T-helper 9 cell (primary cell): ENCODE measurements at places on chromosomes 11 and 22.

GRCh38 chr11:33718440-33718839 lies 17.8 kb downstream of the CD59 start:
- DNase-seq, result no peak

DNA sequence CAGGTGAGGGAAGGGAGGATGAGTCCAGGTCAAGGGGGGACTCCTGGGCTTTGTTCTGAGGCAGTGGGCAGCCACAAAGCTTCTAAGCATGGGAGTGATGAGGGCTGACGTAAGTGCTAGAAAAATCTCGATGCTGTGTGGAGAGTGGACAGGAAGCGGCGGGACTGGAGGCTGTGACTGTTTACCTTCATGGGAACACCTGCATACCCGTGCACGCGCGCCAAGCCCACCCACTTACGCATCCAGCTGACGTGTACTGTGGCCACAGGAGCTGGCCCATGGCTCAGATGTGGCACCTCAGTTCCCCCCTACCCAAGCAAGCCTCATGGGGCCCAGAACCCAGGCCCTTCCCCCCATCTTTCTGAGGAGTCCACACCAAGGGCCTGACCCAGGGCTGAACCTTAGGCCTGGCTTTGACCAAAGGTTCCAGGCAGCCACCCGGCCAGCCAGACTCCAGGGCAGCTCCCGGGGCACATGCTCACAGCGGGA lies 14.0 kb downstream of the MYRF start:
- DNase-seq, result no peak

GRCh38 chr22:41398921-41399320 lies 17.2 kb downstream of the TEF start:
- DNase-seq, result no peak

GRCh38 chr11:15665368-15665871 lies 550.7 kb downstream of the INSC start:
- DNase-seq, result no peak

DNA sequence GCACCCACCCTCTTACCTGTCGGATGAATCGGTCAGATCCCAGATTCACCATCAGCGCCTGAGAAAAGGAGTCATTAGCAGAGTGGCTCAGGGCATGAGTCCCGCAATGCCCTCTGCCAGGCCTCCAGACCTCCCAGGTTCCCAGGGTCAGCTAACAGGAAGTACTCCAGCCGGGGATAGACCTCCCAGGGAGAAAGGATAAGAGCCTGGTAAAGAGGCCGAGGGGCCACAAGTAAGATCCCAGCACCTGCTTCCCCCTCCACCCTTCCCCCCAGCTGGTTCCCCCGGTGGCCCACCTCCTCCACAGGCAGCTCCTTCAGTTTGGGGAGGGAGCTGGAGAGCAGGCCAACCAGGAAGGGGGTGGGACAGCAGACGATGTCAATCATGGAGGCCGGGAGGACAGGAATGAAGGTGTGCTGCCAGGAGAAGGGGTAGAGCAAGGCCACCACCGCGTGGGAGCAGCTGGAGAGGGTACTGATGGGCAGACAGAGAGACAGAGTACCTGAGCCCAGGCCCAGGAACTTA lies 16.4 kb downstream of the RPL27A start:
- DNase-seq, result no peak

GRCh38 chr11:122020902-122021301 lies 95.1 kb downstream of the BLID start:
- DNase-seq, result no peak

- DNase-seq, result no peak
These were observed 38.0 kb downstream of the METTL15 start for GRCh38 chr11:28146123-28146751.

DNA sequence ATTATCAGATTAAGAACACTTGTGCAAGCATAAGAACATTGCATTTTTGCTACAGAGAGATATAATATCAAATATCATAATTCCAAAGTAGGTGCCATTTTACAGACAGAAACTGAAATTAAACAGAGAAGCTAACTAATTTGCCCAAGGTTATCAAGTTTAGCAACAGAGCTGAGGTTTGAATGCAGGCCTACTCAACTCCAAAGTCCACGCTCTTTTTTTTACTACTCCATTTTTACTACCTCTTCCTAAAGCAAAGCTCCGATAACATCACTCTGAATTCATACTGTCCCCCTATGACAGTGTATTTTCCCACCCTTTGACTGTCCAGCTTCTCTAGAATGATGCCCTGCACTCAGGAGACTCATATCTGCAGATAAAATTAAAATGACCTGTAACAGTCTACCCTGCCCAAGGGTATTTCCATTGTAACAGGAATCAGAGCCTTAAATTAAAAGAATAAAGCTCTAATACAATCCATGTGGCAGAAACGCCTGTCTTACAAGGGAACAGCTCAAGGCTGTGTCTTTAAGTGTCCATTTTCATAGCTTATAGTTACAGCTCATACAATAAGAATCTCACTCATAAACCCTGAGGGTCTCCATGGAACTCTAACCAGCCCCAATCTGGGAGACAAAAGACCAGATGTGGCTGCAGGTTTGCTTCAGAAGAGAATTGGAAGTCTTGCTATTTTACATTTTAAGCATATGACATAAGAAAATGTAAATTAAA lies 36.8 kb downstream of the ALG9 start:
- DNase-seq, result no peak

DNA sequence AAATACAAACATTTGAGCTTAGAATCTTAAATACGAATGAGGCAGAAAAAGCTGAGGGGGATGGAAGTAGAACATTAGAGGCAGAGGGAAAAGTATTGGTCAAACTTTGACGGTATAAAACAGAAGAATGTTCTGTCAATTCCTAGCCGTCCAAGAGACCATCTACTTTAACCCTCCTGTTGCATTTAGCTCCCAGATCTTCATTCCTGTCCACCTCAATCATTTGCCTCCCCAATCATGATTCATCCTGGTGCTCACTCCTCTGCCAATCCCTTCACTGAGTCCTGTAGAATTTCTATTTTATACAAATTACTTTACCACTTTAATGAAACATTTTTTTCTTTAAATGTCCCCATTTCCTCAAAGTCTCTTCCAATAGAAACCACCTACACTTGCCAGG lies 28.2 kb downstream of the C2CD3 start:
- DNase-seq, result no peak

GRCh38 chr22:24976442-24977218 lies 24.1 kb downstream of the KIAA1671 start:
- DNase-seq, result no peak

- DNase-seq, result no peak
These were observed 25.0 kb downstream of the USP35 start for GRCh38 chr11:78213526-78214330.

- no peak for DNase-seq
These were observed 10.6 kb downstream of the HSD17B12 start for GRCh38 chr11:43690929-43691725.

DNA sequence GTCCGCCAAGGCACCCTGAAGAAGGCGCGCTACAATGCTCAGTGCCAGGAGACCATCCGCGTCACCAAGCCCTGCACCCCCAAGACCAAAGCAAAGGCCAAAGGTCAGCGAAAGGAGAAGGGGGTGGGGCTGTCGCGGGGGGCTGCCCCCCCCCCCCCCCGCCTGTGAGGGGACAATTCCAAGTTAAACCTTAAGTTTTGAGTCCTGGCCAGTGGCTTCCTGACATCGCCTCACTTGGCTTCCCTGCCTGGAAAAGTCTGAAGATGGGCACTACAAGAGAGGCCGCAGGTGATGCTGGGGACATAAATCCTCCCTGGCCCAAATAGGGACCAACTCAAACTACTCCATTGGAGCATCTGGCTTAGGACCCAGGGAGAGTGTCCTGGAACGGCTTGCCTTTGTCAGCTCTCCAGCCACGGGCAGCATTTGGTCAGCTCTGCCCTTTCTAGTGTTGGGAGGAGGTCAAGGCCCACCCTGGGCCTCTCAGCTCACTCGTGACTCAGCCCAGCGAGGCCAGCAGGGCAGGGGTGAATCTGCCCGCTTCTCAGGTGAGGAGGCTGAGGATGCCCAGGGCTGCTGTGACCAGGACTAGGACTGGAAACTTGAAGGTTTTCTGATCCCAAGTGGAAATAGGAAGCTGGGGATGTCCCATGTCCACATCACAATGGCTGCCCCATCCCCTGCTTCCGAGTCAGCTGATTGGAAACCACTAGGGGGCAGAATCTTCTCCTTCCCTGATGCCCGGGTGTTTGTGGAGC lies 1.4 kb downstream of the MDK start:
- no peak for DNase-seq

DNA sequence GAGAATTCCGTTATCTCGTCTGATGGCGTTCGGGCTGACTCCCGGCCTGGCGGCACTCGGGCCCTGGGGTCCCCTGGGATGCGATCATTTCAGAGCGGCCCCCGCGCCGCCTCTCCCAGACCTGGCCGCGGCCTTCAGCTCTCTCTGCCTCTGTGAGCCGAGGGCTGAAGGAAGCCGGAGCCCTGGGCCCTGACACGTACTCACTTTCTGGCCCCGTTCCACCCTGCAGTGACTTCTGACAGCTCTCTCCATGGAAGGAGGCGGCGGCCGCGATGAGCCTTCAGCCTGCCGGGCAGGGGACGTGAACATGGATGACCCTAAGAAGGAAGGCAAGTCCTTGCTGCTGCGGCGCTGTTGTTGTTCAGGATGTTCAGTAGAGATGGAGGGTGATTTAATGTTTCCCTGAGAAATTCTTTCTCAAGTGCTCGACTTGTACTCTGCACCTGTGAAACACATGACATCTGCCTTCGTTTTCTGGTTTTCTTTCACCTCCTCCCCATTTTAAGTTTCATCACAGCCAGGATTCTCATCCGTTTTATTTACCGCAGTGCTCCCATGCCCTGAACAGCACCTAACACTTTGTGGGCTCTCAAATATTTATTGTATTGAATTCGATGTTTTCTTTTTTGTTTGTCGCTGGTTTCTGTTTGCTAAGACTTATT lies 612 bp downstream of the GTSE1 start:
- DNase-seq, result no peak

DNA sequence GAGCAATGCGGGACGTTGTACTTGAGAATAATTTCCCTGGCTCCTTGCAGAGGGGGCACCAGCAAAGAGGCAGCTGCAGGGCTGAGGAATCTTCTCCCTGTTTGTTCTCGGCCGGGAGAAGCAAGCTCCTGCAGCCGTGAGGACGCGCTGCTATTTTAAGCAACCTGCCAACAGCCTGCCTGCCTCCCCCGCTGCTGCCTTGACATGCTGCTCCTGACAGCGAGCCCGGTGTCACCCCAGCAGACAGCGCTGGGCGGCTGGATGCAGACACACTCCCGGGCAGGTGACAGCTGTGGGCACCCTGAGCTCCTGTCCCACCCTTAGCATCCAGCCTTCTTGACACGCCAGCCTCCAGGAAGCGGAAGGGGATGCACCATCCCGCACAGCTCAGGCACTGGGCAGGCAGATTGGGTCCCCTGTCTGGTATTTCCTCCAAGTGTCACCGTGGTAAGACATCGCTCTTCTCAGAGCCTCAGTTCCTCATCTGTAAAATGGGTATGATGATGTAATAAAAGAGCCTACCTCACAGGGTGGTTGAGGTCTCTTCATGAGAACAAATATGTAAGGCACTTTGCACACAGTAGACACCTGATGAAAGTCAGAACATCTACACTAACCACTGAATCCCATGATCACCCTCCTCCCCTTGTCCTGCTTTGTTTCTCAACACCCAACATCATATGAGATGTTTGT lies 530.6 kb downstream of the MN1 start:
- no peak for DNase-seq

- DNase-seq, result no peak
These were observed 11.8 kb upstream of the SSTR3 start for GRCh38 chr22:37223965-37224551.

- DNase-seq, result no peak
These were observed 50.8 kb downstream of the TRMU start for GRCh38 chr22:46386312-46386711.
